ENCODE measurements at places on chromosomes 11 and 22.

DNA sequence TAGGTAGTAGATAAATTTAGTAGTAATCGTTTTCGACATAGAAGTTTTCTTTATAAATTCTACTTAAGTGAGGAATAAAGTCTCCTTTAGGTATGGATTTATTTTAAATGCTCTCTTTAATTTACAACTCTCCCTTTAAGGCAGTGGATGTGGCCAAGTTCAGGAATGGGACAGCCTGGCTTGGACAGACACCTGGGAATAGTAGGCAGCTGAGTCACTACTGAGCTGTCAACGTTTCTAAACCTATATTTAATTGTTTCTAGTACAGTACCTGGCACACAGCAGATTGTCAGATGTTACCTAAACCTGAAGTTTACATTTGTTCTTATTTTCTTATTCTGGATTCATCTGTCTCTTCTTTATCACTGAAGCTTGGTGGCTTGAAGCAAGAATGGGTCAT lies 85.1 kb downstream of the DEPDC5 start:
- DNase-seq = no peak

- no peak for DNase-seq
Observed at GRCh38 chr11:67392183-67392715, 463 bp downstream of the RAD9A start.

DNA sequence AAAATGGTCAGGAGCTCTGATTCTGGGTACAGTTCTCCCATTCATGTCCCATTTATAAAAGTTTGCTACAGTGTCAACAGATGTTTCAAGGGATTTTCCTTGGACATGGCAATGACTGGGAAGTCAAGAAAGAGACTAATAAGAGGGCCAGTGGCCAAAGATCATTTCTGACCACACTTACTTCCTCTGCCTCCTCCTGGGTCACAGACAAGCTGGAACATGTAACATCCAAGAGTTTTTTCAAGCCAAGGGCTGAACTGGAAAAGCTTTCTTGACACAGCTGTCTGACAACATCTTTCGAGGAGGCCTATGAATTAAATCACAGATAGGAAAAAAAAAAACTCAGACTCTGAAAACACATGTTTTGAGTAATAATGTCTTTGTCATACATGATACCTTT lies 8.7 kb downstream of the COMMD9 start:
- DNase-seq = no peak

DNA sequence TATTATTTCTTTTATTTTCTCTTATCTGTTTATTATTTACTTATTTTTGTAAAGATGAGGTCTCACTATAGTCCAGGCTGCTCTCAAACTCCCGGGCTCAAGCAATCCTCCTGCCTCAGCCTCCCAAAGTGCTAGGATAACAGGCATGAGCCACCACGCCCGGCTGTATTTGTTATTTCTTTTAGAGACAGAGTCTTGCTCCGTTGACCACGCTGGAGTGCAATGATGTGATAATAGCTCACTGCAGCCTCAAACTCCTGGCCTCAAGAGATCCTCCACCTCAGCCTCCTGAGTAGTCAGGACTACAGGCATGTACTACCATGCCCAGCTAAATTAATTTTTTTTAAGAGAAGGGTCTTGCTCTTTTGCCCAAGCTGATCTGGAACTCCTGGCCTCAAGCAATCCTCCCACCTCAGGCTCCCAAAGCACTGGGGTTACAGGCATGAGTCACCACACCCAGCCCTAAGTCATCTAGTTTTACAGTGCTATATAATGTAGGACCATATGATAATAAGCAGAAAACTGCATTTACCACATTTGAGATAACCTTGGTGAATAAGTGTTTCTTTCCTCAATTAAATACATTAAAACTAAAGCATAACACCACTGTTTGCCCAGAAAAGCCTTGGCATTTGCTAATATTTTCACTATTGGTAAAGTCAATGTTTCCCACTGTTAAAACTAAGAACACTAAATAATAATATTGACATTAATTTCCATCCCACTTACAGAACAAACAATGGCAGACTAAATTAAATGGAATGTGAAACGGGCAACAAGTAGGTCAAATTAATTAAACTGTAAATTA lies 127.5 kb downstream of the SIK3 start:
- DNase-seq = no peak

- peak; percentile 47 for DNase-seq
Observed at GRCh38 chr11:77069336-77069968, 2.7 kb downstream of the CAPN5 start.

DNA sequence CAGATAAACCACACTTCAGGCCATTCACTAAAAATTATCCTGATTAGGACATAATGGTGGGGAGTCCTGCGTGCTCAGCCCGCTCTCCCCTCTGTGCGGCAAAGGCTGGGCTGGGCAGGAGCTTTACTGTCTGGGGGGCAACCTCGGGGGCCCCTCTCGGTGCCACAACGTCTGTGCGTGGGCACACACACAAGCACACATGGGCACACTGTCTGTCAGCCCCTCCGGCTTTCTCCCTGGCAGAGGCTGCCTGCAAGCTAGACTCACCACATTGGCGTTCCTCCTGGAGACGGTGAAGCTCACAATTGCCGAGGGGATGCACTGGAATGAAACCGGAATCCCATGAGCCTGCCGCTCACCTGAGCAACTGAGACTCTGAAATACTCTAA lies 5.2 kb downstream of the MLC1 start:
- no peak for DNase-seq

DNA sequence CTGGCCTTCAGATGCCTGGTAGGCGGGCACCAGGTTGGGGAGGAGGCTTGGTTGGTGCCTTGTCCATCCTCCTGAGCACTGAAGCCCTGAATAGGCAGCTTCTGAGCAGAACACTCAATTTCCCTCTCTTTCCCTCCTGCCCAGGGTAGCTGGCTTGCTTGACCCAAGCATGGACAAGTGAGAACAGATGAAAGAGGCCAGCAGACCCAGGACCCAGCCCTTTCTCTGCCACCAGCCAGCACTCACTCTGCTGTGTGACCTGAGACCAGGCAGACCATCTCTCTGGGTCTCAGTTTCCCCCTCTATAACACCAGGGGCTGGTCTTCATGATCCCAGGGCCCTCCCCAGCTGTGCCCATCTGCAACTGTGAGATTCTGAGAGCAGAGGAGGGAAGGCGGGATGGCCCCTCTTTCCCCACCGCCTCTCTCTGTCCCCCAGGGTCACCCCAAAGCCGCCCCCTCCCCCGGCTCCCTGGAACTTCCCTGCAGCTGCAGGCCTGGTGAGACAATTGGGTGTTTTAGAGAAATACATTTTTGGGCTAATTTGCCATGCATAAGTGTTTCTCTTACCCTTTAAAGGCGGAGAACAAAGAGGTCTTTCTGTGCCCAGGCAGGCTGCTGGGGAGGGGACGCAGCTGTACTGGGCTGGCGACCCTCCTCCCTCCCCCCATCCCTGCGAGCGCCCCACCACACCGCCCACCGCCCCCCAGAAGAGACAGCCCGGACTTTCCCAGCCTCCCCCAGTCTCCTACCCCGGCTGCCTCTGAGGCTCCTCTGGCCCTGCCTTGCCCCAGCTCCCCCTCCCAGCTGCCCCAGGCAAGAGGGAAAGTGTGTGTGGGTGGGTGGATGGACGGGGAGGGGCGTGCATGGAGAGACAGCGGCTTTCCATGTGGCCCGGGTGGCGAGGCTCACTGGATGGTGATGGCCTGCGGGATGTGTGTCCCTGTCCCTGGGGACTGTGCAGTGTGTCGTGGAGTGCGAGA lies 30.8 kb upstream of the PICK1 start:
- DNase-seq = no peak

- no peak for DNase-seq
Observed at GRCh38 chr11:9565822-9566560, 7.5 kb upstream of the WEE1 start.

DNA sequence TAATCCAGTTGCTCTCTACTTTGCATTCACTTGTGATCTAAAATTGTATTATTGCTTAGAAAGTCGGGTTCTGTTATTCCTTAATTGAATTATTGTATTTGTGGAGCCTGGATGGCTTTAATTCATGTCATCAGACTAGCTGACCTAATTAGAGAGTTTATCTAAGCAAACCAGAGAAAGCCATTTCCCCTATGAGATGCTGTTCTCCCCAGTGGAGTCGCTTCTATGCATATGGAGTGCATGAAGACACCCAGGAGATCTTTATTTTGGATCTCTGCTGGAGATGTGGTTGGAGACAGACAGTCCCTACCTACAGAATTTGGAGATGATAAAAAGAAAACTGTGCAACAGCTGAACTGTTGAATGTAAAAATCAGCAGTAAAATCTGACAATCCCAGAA lies 45.2 kb upstream of the MYO18B start:
- DNase-seq = no peak

- no peak for DNase-seq
Observed at GRCh38 chr11:92751594-92751993, 217.9 kb upstream of the MTNR1B start.

- DNase-seq = no peak
Observed at GRCh38 chr11:15539645-15540044, 424.9 kb downstream of the INSC start.

- DNase-seq = no peak
Observed at GRCh38 chr11:82903843-82904586, 2.5 kb downstream of the DDIAS start.

DNA sequence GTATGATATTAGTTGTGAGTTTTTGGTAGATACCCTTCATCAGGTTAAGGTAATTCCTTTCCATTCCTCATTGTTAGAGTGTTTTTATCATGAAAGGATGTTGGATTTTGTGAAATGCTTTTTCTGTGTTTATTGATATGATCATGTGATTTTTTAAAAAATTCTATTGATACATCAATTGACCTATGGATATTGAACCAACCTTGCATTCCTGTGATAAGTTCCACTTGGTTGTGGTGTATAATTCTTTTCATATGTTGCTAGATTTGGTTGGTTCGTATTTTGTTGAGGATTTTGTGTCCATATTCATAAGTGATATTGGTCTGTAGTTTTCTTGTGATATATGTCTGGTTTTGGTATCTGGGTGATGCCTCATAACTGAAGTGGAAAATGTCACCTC lies 6.7 kb downstream of the ANKRD13D start:
- no peak for DNase-seq
